ENCODE measurements at places on chromosomes 7 and 10.

DNA sequence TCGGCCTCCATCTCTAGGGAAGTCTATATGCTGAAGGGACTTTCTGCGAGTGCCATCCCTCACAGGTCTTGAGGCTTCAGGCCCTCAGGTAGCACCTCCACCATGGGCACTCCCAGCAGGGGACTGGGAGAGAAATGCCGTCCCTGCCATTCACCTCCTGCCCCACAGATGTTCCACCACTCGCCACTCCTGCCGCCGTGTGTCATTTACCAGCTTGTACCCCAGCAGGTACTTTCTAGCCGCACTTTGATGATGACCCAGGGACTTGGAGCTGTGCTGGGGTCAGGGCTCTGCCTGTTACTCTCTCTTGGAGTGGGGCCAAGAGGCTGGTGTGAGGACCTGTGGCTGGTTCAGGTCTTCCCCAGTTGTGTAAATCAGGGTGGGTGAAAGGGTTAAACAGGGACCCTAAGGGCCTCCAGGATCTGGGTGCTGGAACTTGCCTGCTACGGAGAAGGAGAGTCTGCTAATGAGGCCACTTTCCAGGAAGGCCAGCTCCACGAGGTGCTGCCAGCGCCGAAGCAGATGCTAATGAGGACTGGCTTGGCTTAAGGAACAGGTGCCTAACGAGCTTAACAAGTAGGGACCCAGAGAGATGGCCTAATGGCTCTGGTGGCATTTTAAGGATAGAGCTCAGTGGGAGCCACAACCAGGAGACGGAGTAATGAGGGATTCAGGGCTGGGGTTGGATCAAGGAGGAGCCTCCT lies 32.4 kb downstream of the CRHR2 start:
- no peak for DNase-seq

DNA sequence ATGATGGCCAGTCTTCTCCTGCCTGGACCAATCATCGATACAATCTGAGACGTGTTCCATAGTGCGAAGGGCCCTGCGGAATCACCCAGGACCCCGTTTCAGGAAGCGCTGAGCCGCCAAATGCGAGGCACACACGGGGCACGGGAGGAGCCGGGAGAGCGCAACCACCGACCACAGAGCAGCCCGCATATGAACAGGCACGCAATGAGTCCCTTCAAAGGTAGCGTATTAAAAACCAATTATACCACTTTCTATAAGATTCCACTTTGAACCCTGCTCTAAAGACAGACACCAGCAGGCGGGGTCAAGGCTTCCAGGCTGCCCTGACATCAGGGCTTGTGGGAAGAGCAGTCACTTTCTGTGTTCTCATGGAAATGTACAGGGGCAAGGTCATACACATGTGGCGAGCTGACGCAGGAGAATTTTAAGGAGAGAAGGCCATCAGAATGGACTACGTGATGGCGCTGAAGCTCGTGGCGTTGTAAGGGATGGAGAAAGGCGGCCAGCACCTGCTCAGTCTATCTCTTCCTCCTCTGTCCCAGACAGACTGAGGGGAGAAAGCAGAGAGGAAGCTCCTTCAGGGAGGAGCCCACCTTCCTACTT lies 46.2 kb downstream of the AMZ1 start:
- DNase-seq, result no peak

- no peak for DNase-seq
Measured at GRCh38 chr10:15352201-15352600, 18.9 kb downstream of the FAM171A1 start.

GRCh38 chr10:110859973-110860376 lies 11.8 kb upstream of the PDCD4 start:
- DNase-seq, result no peak

- DNase-seq, result no peak
Measured at GRCh38 chr7:87505557-87506245, 30.2 kb upstream of the ABCB4 start.

- no peak for DNase-seq
Measured at GRCh38 chr7:2259480-2259879, 17.5 kb downstream of the NUDT1 start.

- no peak for DNase-seq
Measured at GRCh38 chr7:114073701-114074100, 154.9 kb upstream of the PPP1R3A start.

DNA sequence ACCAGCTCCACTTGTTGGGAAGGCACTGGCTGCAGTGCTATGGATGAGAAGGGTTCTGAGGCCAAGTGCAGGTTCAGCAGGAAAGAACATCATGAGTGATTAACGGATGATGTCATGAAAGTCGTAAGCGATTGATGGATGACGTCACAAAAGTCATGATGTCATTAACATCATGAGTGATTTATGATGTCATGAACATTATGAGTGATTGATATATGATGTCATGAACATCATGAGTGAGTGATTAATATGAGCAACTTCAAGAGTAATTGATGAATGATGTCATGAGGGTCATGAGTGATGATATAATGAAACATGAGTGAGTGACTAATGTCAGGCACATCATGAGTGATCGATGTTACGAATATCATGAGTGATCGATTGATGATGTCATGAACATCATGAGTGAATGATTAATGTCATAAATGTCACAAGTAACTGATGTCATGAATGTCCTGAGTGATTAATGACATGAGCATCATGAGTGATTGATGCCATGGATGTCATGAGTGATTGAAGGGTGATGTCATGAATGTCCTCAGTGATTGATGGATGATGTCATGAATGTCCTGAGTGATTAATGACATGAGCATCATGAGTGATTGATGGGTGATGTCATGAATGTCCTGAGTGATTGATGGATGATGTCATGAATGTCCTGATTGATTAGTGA lies 185.6 kb downstream of the PAXIP1 start:
- no peak for DNase-seq

- DNase-seq, result no peak
Measured at GRCh38 chr10:85645926-85646711, 720.5 kb downstream of the GRID1 start.

DNA sequence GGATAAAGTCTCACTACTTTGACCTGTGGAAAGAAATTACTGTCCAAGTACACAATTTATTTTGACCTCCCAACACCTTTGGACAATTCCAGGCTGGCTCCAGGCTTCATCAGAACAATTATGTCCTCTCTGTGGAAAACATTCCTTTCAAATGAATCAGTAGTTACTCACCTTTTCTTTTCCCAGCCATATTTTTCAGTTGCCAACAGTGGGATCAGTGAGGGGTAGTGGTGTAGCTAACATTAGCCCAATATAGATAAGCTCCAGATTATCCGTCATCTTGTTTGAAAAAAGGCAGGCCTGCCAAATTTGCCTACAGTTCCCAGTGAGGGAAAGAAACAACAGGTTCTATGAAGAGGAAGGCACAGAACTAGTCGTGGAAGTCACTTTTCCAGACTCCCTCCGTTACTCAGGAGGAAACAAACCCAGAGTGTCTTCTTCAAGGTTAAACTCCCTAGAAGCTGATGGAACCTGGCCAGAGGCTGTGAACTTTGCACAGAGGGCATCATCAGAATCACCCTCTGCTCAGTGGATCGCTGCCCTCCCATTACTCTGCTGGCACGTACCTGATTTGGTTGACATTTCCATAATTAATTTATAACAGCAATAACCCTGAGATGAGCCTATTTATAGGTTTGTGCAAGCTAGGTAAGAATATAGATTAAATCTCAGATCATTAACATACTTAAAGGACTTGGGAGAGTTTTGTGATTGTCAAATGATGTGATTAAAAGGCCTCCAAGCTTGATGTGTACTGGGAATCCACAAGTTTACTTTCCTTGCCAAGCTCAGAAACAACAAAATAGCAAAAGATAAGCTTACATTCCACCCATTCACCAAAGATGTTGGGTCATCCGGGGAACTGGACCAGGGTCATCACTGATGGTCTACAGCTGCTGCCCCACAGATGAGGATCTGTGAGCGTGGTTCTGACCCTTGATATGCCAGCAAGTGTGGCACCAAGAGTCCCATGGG lies 654.6 kb upstream of the GALNT17 start:
- no peak for DNase-seq

DNA sequence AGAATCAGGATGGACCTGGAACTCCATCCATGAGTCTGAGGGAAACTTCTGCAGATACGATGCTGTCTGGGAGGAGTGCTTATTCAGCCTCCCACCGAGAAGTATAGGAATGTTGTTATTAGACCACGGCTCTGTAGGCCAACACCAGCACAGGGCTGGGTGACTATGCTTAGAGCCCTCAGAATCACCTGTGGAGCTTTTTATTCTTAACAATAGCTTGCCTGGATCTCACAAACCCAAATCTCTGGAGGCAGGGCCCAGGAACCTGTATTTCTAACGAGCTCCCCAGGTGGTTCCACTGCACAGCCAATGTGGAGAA lies 55.6 kb upstream of the ARID5B start:
- DNase-seq, result no peak

- DNase-seq, result no peak
Measured at GRCh38 chr10:127067542-127068194, 128.7 kb downstream of the INSYN2A start.

GRCh38 chr7:2228921-2229320 lies 3.8 kb downstream of the MAD1L1 start:
- no peak for DNase-seq

DNA sequence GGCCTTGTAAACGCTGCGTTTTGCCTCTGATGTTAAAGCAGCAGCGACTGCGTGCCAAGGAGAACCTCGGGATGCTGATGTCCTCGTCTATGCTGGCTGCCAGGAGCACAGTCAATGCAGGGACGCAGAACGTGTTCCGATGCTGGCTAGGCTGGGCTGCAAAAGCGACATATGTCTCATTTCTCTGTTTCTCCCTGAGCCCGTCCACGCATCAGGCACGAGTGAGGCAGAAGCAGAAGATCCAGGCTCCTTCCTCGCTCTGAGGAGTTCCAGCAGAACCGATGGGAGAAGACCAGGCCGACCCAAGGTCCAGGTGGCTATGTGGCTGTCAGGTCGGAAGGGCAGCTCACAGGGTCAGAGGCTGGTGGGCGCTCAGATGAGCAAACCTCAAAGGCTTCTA lies 3.7 kb upstream of the FOXL3 start:
- DNase-seq, result no peak

- DNase-seq, result no peak
Measured at GRCh38 chr7:93622036-93623033, 47.8 kb upstream of the CALCR start.

DNA sequence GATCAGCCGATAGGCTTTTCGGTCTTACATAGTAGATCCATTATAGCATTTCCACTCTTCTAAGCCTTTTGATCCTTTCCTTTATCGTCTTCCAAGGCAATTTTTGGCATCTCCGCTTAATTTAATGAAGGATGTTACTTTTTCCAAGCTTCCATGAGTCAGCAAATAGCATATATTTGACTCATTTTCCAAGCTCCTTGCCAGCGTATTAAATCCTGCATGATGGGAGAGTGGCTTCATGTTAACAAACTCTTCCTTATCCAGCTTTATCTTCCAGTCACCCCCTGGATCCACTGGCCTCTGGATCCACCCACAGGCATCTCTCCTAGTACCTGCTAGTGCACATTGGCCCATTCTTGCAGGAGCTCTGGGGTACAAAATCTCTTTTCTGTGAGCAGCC lies 13.0 kb downstream of the OR9A2 start:
- no peak for DNase-seq

DNA sequence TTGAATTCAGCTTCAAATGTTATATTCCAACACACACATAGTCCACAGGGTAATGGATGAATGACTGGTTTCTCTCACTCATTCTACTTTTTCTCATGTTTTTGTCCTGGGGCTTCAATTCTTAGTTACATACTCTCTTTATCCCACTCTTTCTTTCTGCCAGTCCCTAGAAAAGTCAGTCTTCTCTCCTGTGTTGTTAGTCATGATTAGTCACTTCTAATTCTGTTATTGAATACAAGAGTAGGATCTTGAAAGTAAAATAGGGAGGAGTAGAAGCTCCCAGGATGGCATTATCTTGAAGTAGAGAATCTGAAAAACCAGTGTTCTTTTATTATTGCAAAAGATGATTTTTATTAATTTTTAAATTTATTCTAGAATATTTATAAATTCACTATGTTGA lies 45.5 kb upstream of the CALCR start:
- DNase-seq, result no peak

- no peak for DNase-seq
Measured at GRCh38 chr10:18501198-18501597, 150.2 kb downstream of the NSUN6 start.

GRCh38 chr7:41847151-41847550 lies 144.3 kb upstream of the INHBA start:
- no peak for DNase-seq

GRCh38 chr10:58350619-58351323 lies 16.0 kb downstream of the UBE2D1 start:
- no peak for DNase-seq

DNA sequence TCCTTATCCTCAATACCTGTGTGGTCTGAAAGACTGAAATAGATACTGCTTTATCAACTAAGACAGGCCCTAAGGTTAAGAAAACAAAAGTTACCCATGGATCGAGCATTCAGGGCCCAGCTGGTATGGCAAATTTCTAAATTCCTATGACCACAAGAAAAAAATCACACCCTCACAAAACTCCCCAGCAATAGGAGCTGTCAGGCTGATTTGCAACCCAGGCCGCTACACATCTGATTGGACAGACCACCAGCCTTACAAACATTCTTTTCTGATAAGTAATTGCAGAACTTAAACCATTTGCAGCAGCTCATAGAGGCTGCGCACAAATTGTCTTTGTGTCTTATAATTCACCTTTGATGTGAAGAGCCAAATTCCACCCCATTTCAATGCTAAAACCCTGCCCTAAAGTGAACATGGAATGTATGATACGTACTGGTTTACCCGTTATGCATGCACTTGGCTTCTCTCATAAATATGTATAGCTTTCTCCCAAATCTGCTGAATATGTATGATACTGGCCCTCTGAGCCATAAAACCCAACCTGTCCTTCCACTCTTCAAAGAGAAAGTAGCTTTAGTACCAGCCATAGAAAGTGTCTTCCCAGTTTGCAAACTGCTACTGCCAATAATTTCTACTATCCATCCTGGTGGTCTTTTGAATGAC lies 842.5 kb downstream of the GRID1 start:
- no peak for DNase-seq

DNA sequence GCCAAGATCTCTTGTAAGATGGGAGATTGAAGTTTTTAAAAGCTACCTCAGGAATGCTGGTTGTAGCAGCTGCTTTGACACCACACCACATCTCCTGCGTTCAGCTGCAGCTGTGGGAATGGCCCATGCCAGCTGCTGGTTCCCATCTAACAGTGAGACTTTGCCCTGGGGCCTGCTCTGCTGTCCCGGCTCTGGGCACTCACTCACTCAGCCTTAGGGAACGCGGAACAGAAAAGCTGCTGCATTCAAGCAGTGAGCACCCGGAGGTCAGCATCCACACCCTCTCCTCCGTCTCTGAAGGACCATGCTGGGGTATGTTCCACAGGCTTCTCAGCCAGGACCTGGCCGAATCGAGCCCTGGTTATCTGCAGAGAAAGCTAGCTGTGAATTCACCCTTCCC lies 197.1 kb upstream of the CXCL12 start:
- DNase-seq, result no peak

All from stimulated activated CD4-positive, alpha-beta T cell treated with anti-CD3 and anti-CD28 coated beads, Interleukin-12 subunit alpha, Interleukin-12 subunit beta, amount 100 ng/mL, for 4 hours (primary cell).